ENCODE measurements at places on chromosomes 16 and 17.

- no peak for DNase-seq
Measured at GRCh38 chr16:51579652-51580360, 428.7 kb upstream of the SALL1 start.

DNA sequence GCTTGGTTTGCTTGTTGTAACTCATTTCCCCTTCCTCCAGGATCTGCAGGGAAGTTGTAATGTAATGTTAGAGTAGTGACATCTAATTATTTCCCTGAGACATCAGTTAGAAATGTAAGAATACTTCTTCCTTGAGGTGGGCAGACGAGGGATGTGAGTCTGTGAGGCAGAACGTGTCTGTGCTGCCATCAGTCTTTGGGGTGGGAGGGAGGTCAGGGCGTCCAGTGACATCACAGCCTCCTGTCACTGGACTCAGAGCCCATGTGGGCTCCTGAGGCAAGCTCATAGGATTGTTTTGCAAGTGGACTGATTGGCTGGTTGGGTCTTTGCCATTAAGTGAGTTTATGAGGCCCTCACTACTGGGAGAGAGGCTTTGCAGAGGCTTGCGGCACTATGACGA lies 188.8 kb downstream of the CCDC182 start:
- no peak for DNase-seq

- no peak for DNase-seq
Measured at GRCh38 chr17:36111068-36111490, 7.5 kb downstream of the CCL4 start.

DNA sequence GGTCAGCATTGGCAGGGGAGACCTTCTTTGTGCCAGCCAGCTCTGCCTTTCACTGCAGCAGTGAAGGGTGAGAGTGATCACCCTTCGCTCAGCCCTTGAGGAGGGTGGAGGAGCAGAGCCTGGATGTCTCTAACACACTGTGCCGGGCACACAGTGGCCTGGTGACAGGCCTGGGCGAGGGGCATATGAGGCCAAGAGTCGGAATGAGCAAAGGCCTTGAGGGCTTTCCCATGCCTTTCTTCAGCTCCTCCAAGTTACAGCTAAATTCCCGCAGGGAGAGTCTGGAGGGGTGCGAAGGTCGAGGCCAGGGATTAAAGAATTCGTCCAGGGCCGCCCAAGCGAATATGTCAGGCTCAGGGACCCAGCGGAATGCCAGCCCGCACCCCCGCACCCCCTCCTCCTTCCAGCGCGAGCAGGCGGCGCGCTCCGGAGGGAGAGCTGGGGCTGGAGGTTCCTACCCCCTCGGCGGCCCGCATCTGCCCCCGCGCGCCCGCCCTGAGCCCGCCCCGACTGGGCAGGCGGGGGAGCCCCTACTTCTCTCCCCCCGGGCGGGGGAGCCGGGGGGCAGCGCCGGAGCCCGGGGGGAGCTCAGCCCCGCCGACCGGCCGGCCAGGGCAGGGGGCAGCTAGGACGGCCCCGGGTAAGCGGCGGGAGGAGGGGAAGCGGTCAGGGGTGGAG lies at the start of gene RASL10B:
RASL10B (plus strand) TSS at position 401 of the 678 bp plus-strand sequence. CDS start 3,546 bp downstream, outside the sequence.
- DNase-seq, result no peak

DNA sequence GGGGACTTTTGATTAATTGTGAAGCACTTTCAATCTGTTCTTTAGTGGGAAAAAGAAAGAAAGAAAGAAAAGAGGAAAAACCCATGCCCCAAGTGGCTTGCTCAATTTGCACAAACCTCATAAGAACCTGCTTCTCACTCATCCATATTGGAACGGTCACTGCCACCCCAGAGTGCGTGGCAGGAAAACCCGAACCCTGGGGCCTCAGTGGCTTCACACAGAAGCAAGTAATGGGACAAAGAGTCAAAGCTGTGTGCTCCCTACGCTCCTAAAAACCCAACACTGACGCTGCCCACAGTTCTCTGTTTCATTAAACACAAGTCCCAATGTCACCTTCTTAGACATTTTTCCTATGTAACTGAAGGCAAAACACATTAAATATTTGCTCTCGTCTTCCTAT lies 1.2 kb downstream of the SLC6A4 start:
- no peak for DNase-seq

DNA sequence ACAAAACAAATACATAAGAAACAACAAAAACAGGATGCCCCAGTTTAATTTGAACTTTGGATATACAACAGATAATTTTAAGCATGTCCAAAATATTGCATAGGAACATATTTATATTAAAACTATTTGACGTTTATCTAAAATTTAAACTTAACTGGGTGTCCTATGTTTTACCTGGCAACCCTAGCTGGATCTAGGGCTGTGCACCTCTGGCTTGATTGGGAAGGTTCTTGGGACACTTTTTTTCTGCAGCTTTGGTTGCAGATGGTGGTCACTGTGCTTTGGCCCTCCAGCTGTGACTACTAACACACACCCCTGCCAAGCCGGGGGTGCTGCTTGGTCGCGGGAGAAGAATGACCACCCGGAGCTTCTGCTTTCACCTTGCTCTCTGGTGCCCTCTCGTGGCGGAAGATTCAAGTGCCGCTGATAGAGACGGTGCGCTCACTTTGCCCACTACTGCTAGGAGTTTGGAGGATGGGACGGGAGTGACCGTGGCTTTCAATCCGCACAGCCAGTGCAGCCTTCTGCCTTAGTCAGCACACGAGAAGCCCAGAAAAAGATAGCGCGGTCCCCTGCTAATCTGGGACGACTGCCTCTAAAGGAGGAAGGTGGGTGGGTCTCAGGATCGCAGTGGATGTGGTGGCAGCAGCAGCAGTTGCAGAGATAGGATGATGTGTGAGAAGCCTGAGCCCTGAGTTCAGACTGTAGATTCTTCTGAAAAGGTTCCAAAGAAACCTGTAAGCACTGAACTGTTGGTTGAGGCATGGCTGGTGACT lies 6.7 kb downstream of the SPACA3 start:
- peak; percentile 57 for DNase-seq

DNA sequence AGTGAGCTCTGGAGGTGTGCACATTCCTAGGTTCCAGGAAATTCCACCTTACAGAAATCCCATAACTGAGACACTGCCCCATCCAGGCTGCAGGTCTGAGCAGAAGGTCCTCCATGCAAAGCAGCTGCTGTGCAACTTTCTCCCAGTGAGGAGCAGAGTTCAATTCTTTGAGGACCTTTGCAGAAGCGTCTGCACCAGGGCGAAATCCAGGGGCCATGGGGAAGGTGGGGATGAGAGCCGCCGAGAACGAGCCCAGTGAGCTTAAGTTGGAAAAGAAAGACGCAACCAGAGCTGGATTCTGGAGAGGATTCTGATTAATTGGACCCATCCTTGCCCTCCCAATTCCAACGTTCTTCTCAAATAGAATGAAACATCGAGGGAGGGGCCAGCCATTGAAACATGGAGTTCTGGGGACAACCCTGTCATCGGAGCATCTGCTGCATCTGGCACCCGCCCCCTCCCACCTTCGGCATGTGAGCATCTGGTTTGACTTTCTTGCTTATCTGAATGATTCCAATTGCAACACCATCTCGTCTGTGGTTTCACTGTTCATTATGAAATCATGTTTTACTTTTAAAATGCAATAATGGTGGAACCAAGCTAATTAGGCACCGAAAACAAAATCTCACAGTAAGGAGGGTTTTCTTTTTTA lies 190.6 kb upstream of the FOXF1 start:
- no peak for DNase-seq

GRCh38 chr17:9824094-9824493 lies 1.6 kb upstream of the GLP2R start:
- DNase-seq, result no peak

GRCh38 chr16:88960516-88960915 lies 16.5 kb downstream of the CBFA2T3 start:
- DNase-seq, result no peak
